NCI-H1436 treated with DMSO at 0.1 percent for 48 hours (cell line): ENCODE measurements at places on chromosomes 12 and 14.

DNA sequence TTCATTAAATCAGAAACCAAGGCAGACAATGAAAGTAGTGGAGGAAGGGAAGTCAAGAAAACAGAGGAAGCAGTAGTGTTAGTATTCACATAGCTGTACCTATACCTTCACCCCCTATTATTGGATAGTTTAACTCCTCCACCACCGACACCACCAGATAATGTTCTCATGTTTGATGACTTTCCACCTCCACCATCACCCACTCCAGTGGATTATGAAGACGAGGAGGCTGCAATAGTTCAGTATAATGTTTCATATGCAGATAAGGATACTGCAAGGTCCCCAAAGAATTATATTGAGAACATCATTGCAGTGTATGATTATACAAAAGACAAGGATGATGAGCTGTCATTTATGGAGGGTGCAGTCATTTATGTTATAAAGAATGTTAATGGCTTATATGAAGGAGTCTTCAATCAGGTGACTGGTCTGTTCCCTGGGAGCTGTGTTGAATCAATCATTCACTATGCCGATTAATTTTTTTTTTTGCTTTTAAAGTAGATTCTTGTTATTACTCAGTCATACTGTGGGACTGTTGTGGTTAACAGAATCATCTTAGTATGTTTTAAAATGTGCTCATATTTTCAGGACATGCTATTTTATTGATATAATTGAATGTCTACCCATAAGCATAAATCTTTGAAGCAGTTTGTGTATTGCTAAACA, 32.2 kb upstream of the KTN1 start:
- DNase-seq = no peak

- no peak for DNase-seq
These were observed 24.9 kb upstream of the FUT8 start for GRCh38 chr14:65387628-65388027.

DNA sequence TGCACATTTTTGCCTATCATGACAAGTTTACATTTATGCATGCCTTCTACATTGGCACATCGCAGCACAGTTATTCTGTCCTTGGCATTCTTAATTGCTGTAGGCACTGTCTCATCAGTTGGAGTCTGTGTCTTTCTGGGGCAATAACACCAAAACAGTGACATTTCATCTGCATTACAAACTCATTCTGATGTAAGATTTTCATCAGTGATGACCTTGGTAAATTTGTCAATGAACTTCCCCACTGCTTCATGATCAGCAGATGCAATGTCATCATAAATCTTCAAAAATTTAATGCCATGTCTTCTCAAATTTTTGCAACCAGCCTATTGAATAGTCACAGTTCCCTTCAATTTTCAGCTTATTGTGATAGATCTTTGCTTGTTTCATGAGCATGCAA, 85.5 kb downstream of the CAPZA3 start:
- no peak for DNase-seq

GRCh38 chr12:95582230-95583058, 31.2 kb upstream of the USP44 start:
- DNase-seq = no peak

- DNase-seq = no peak
These were observed 35.7 kb upstream of the ACTN1 start for GRCh38 chr14:69014829-69015259.

DNA sequence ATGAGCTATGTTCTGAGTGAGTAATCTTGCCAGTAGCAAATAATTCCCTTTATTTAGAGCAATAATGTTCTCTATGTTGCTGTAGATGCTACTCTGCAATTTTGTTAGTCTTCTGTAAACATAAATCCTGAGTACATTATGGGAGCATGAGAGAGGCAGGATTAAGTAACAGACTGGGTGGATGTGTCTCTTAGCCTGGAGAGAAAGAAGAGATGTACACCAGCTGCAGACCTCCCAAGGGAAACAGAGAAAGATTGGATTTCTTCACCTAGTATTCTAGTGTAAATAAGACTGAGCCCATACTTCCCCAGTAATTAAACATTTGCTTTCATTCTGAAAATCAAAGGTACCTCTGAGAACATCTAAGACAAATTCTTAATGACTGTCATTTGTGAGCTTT, 564.0 kb downstream of the TRHDE start:
- DNase-seq = no peak

DNA sequence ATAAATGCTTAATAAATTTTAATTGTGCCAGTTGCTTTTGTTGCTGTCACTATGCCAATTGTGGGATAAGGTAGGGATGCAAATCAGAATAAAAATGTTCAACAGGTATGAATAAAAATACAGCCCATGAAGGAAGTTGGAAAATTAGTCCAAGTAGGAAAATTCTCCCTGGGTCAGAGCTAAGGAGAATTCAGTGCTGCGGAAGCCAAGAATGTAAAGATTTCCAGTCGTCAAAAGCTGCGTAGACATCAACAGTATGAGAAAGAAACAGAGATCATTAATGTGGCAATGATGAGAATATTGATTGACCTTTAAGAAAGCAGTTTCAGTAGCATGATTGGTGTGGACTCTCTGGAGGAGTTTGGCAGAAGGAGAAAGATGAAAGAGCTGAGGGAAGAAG, 87.9 kb downstream of the PLEKHA5 start:
- no peak for DNase-seq

GRCh38 chr14:35122696-35123387, 490 bp downstream of the PRORP start:
- DNase-seq = no peak

DNA sequence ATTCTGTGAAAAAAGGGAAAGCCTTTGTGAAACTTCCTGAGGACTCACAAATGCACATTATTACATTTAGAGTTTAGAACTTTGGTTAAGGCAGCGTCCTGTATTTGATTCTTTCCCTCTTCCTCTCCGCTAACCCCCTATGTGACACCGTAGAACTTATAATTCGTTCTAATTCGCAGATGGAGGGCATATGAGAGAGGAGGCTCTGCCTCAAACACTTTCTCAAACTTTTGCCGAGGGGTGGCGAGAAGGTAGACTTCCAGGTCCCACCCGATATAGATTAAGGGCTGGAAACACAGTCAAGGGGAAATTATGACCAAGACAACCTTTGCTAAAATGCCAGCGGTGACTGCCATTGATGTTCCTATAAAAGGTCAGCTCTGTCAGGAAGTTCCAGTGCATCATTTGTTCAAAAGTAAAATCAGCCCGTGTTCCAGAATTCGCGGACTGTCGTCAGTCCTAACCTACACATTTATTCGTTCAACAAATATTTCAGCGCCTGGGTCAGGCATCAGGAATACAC, 904 bp upstream of the PAPOLA start:
- no peak for DNase-seq

GRCh38 chr12:70784042-70784668, 136.4 kb downstream of the PTPRR start:
- no peak for DNase-seq

GRCh38 chr14:24335461-24336171, 745 bp upstream of the ADCY4 start:
- no peak for DNase-seq

DNA sequence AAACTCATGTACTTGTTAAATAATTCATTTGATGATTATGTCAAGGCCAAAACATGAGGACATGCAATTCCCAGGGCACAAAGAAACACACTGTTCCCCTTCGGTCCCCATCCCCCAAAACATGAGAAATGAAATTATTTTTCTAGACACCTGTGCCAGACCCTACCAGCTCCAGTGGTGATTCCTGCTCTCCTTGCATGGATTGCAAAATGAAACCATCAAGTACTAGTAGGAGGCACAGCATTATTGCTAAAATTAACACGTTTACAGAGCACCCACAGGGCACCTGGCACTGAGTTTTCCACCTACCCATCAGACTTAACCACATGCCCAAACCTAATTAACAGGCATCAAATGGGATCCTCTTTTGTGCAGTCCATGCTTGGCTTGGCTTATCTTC, 76.6 kb downstream of the ZFC3H1 start:
- no peak for DNase-seq

GRCh38 chr12:116879509-116880212, 1.6 kb downstream of the HRK start:
- DNase-seq = no peak

DNA sequence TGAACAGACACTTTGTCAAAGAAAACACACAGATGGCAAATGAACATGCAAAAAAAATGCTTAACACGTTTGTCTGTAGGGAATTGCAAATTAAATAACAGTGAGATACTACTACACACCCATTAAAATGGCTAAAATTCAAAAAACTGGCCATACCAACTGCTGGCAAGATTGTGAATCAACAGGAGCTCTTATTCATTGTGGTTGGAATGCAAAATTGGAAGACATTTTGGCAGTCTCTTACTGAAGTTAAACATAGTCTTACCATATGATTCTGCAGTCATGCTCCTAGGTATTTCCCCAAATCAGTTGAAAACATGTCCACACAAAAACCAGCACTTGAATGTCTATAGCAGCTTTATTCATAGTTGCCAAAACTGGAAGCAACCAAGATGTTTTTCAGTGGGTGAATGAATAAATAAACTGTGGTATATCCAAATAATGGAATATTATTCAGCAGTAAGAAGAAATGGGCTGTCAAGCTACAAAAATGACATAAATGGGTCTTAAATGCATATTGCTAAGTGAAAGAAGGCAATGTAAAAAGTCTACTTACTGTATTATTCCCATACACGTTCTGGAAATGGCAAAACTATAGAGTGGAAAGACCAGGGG, 91.4 kb downstream of the PLEKHA5 start:
- no peak for DNase-seq

DNA sequence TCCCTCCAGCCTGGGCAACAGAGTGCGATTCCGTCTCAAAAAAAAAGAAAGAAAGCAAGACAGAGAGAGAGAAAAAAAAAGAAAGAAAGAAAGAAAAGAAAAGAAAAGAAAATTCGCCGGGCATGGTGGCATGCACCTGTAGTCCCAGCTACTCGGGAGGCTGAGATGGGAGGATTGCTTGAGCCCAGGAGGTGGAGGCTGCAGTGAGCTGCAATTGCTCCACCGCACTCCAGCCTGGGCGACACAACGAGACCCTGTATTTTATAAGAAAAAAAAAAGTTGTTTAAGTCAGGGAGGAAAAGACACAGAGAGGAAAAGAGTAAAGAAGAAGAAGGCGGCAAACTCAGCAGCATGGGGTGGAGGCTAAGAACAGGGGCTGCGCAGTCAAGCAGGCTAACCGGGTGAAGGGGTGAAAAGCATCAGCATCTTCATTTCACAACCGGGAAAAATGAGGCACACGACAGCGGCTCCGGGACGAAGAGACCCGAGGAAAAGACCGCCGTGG, 557 bp upstream of the FICD start:
- no peak for DNase-seq

- DNase-seq = no peak
These were observed 66.7 kb downstream of the SETD3 start for GRCh38 chr14:99413911-99414310.

DNA sequence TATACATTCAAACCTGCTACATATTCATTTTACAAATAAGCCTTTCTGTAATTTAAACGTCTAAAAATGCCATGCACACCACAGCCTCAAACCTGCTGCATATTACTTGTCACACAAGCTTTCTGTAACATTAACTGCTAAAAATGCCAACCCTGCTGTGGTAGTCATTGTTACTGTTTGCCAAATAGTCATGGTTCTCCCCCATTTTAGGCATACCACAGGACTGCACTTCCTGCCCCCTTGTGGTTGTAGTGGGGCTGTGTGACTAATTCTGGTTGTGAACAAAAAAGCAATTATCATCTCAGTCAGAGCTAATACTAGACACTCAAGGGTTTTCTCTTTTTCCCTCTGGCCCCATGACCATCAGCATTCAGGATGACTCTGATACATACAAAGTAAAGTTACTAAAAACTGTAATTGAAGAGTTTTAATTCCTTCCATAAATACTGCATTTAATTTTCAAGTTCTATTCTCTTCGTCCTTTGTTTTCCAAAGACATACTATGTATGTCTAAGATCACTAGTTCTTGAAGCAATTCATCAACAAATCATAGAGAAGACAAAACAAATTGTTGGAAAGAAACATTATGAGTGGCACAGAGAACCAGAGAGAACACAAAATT, 5.7 kb upstream of the SLC35F4 start:
- DNase-seq = no peak

- DNase-seq = no peak
These were observed 31.9 kb upstream of the ETFBKMT start for GRCh38 chr12:31627456-31628054.

DNA sequence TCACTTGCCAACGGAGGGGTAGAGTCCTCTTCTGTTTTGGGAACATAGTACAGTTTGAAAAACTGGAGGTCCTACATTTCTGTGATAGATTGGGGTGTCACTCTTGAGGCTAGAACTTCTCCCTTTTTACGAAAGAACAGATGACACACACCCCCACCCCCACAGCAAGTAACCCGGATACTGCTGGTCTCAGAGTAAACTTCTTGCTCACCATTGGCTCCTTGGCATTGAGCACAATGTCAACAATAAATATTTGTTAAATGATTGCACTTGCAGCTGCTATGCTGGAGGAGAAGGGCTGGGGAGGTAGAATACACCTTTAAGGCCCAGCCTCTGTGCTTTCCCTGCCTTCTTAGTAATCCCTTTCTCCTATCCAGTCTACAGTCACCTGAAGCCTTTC, 149.8 kb downstream of the TGFB3 start:
- DNase-seq = no peak

- DNase-seq = no peak
These were observed 30.9 kb downstream of the SPPL3 start for GRCh38 chr12:120873226-120873625.

GRCh38 chr14:93941293-93941910, 14.3 kb downstream of the FAM181A start:
- DNase-seq = no peak

- no peak for DNase-seq
These were observed at the start of gene NPAS3 for GRCh38 chr14:32938719-32939253. Gene NPAS3, plus strand, starts transcription at chr14:32938879.

DNA sequence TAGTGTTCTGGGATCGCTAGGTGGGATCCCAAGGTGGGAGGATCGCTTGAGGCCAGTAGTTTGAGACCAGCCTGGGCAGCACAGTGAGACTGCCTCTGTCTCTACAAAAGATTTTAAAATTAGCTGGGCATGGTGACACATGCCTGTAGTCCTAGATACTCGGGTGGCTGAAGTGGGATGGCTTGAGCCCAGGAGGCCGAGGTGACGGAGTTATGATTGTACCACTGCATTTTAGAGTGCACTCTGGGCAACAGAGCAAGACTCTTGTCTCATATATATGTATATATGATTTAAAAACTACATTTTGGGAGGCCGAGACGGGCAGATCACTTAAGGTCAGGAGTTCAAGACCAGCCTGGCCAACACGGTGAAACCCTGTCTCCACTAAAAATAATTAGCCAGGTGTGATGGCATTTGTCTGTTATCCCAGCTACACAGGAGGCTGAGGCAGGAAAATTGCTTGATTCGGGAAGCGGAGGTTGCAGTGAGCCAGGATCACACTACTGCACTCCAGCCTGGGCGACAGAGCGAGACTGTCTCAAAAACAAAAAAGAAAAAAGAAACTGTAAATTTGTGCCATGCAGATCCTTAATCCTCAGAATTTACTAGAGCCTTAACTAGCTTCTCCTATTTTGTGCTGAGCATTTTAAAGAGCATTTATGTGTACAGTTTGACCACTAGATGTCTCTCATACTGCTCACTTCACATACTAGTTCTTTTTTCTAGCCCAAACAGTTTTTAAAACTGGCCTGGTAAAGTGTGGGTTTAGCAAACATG, 114.8 kb downstream of the MON2 start:
- no peak for DNase-seq
